ENCODE measurements at places on chromosomes 1 and 21. TPM values are rescaled to one million over a fixed set of nuclear protein-coding genes. Genes with fewer than 3 reads are reported as not detected.

The KIF1B gene
- 22.5 TPM for total RNA-seq

The CNKSR1 gene
- 5.3 TPM for total RNA-seq

The ST6GALNAC3 gene
- total RNA-seq, result not detected

The TFF2 gene
- not detected for total RNA-seq

The SPTA1 gene
- not detected for total RNA-seq

The CCDC185 gene
- not detected for total RNA-seq

The CHRM3 gene
- not detected for total RNA-seq

The FAM167B gene
- total RNA-seq, result 1.1 TPM

The TCHHL1 gene
- total RNA-seq, result not detected

The FAF1 gene
- 71.3 TPM for total RNA-seq

The S100A7A gene
- not detected for total RNA-seq

The DYRK3 gene
- 8.8 TPM for total RNA-seq

The PEX19 gene
- 60.8 TPM for total RNA-seq

The C8B gene
- not detected for total RNA-seq

The WNT3A gene
- not detected for total RNA-seq

The HTR6 gene
- not detected for total RNA-seq
